ENCODE measurements at places on chromosomes 2 and 18.
A peak's percentile ranks its signal among the peaks of the same experiment; 100 is the strongest.

DNA sequence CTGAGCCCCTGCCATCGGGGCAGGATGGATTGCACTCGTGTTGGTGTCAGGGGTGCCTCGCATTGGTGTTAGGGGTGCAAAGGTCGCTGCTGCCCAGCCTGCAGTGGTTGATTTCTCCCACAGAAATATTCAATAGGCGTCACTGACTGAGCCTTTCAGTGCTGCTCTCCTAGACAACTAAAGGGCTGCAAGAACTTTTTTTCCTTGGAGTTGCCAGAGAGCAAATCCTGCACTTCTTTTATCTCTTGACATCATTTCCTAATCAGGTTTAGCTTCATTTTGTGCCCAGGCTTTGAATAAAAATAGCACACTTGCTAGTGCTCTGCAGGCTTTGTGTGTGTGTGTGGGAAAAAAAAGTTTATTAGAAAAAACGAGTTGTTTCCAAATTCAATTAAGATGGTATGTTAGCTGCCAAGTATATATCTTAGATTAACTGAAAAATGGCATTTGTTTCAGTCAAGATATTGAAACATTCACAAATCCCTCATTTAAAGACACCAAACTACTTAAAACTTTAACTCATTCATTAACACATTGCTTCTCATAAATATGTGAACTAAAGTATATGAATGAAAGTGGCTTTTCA is 125.6 kb downstream of the SOCS6 start:
- DNase-seq = no peak

- no peak for DNase-seq
Observed at GRCh38 chr2:134773759-134774742, 55.3 kb upstream of the TMEM163 start.

DNA sequence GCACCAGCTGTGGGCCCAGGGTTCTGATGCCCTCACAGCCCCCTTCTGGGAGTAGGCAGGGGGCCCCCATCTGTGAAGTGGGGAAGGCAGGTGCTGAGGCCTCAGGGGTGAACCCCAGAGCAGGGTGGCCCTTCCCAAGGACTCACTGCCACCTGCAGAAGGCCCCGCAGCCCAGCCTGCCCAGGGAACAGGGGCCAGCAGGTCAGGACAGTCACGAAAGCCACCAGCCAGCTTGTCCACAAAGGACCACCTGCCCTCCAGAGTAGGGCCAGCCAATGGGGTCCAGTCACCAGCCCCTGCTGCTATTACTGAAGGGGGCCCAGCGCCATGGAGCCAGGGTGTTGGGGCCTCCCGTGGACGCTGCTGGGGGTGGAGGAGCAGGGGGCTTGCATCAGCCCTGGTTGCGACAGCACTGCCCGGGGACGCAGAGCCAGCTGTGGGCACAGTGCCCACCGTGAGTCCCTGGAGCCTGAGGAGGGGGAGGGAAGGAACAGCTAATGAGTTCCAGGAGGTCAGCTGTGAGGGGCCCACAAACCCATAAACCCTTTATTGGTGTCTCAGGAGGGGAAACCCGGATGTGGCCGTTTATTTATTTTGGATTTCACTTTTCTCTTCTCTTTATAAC is 11.5 kb upstream of the SNED1 start:
- no peak for DNase-seq

DNA sequence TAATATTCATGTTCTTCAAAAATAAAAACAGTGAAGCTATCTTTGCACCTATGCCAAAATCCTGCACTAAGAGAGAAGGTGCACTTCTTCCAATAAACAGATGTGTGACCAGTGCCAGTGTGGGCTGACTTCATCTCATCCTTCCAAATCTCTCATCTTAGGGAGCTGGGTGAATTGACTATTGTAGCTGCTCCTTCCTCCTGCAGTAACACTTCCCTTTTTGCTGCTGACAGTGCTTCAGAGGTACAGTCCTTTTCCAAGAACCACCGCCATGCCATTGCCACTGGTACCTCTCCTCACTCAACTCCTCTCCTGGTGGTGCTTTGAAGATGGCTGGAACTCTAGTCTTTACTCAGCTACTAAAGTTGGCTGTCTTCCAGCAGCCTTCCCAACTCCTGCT is 42.1 kb upstream of the ARHGAP25 start:
- no peak for DNase-seq

GRCh38 chr2:98730053-98730706 is 752 bp downstream of the MGAT4A start:
- peak; percentile 24 for DNase-seq

DNA sequence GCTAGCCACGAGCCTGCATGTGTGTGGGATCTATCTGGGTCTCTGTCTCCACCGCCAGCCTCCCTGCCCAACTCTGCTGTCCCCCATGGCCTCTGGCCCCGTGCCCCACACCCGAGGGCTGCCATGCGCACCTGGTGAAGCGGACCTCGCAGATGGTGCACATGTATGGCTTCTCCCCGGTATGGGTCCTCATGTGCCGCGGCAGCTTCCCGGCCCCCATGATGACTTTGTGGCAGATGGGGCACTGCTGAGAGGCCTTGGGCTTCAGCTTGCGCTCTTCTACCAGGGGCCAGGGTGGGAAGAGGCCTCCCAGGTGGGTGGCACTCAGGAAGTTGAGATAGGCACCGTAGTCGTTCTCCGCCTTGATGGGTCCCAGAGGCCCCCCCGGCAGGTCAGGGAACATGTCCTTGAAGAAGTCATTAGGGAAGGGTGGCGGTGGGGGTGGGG is 109.3 kb upstream of the SMAD2 start:
- no peak for DNase-seq

GRCh38 chr2:128388499-128388941 is 69.9 kb upstream of the HS6ST1 start:
- no peak for DNase-seq

DNA sequence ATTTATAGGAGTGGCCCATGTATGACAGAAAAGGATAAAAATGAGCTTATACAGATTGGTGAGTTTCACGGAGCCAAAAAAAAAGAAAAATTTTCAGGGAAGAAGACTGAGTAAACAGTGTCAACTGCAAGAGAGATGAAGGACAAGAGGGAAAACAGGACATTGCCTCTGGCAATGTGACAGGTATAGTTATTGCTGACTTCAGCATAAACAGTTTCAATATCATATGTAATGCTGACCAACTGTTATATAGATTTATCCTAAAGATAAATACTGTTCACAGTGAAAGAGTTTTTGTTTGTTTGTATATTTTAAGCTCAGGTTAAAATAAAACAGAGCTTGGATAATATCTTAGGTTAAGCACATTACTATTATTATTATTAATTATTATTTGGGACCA is 98.0 kb upstream of the FSIP2 start:
- no peak for DNase-seq

GRCh38 chr18:10131460-10132395 is 217.9 kb downstream of the VAPA start:
- no peak for DNase-seq

- DNase-seq = no peak
Observed at GRCh38 chr18:3654442-3655253, 204.7 kb downstream of the TGIF1 start.

DNA sequence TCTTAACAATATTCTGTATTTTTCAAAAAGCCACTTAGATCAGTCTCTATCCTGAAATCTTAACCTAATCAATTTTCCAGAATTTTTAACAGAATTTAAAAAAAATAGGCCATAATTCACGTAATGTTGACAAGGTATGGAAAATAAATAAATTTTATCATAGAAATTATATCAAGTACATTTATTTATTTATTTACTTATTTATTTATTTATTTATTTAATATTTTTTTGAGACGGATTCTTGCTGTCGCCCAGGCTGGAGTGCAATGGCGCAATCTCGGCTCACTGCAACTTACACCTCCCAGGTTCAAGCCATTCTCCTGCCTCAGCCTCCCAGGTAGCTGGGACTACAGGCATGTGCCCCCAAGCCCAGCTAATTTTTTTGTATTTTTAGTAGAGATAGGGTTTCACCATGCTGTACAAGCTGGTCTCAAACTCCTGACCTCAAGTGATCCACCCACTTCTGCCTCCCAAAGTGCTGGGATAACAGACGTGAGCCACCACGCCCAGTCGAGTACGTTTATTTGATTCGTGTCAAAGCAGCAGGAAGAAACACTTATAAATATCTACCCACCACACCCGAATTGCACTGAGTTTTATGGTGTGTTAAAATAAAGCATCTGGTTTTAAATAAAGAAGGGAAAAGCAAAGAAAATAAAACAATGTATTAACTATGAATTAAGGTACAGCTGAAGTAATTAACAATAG is 60.1 kb downstream of the DSC3 start:
- DNase-seq = no peak

DNA sequence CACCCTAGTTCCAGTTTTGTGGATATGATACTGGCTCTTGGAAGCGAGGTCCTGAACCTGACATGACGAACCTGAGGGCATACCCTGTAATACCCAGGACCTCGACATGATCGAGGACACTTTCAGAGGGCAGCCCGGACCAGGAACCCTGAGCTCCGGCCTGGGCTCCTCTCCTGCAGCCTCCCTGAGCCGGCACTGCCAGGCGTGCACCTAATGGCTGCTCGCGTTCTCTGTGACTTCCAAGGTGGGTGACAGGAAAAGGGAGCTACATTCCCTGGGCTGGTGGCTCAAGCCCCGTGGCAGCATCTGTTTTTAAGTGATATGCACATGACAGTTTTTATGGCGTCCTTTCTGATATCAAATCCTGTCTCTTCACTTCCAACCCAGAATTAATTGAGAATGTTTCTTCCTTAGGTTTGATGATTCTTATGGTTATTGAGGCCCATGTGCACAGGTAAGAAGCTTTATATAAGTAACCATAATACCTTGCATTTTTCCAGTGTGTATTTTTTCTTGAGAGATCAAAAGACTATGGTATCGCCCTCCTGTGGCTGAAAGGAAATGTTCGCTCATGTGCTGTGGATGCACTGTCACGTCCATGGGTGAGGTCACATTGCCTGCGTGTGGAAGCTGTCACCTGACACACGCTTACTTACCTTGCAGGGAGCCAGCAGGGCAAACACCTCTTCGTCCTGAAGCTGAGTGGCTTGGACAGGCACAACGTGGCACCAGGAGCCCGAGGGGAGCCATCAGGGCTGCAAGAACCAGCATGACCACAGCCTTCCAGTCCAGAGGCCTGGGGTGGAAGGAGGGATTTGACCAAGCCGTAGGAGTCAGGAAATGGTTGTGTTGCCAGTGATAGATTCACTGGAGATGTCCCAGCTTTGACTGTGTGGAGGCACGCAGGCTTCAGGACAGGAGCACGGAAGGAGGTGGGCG is 367.4 kb upstream of the MYT1L start:
- DNase-seq = no peak

DNA sequence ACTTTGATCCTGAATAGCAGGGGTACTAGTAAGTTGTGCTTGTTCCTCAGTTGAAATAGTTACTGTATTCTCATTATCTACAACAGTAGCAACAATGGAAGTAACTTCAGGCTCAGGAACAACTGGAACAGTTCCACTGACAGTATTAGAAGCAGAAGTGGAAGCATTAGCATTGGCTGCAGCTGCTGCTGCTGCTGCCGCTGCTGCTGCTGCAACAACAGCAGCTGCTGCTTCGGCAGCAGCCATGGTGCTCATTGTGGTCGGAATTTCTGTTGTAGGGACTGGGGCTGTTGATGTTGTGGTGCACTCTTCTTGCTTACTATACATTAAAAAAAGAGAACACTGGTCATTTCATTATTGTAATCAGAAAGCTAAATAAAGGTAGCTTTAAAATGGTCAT is 40.8 kb downstream of the PRPF40A start:
- DNase-seq = no peak

GRCh38 chr2:234145511-234145910 is 95.0 kb downstream of the SPP2 start:
- DNase-seq = no peak

- DNase-seq = no peak
Observed at GRCh38 chr2:3449086-3449485, 69.6 kb downstream of the TRAPPC12 start.

DNA sequence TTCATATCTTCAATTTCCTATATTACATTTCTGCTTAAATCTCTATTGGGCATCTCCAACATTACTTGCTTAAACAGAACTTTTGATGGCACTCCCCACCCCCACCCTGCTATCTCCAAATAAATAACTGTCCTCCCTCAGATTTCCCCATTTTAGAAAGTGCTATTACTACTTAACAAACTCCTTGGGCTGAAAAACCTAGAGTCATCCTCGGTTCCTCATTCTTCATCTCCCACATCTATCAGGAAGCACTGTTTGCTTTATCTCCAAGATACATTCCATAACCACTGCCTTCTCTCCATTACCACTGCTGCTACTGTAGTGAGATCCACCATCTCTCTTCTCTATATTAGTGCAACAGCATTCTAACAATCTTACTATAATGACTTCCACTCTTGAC is 150.4 kb upstream of the CYRIA start:
- DNase-seq = no peak

DNA sequence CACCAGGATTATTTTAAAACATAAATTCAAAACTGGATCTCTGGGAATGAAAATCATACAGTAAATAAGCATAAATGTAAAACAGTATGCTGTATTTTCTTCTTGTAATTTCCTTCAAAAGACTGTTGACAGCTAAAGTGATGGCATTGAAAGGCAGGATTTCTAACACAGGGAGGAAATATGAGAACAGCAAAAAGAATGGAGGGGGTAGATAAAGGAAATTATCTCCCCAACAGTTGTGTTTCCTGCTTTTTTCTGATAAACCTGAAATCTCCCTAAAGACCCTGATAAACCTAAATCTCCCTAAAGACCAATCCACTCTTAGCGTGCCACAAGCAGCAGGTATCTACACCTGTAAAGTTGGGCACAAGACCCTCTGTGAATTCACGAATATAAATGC is 50.8 kb downstream of the PIAS2 start:
- DNase-seq = no peak

DNA sequence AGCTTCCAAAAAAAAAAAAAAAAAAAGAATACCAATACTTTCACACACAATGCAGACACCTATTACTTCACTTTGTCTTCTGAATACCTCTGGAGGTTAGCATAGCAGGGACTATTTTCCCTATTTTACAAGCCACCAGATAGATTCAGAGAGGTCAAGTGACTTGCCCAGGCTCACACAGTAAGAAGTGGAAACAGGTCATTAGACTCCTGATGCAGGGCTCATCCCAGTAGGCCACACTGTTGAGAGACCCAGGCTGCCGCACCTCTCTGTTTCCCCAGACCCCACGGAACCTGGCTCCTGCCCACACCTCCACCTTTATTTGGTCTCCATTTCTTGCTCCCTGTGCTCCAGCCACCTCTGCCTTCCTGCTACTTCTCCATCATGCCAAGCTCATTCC is 19.4 kb downstream of the SMYD1 start:
- no peak for DNase-seq

DNA sequence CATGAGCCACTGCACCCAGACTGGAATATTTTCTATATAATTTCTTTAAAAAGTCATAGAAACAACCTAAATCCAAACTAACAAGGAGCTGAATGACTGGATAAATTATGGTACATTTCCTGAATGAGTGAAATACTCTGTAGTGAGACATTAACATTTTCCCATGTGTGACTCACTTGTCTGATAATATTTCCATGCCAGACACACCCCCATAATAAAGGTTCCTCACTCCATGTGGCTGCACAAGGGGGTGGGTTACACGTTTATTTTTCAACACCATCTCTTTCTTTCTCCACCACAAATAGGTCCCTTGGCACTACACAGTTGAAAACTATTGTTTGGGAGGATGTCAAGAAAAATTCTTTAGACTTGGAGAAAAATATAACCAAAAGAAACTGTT is 266.3 kb upstream of the LYPD1 start:
- DNase-seq = no peak

- no peak for DNase-seq
Observed at GRCh38 chr2:218982586-218983262, 2.3 kb downstream of the FEV start.

Data from stimulated activated CD4-positive, alpha-beta T cell treated with anti-CD3 and anti-CD28 coated beads, TNF-alpha, amount 100 ng/mL, for 4 hours (primary cell).